Gastroesophageal sphincter (tissue), 4 donors: ENCODE measurements at places on chromosomes 2 and 18.

- no peak for ATAC-seq
Measured at GRCh38 chr18:48800466-48800865, 150.3 kb downstream of the SMAD7 start.

DNA sequence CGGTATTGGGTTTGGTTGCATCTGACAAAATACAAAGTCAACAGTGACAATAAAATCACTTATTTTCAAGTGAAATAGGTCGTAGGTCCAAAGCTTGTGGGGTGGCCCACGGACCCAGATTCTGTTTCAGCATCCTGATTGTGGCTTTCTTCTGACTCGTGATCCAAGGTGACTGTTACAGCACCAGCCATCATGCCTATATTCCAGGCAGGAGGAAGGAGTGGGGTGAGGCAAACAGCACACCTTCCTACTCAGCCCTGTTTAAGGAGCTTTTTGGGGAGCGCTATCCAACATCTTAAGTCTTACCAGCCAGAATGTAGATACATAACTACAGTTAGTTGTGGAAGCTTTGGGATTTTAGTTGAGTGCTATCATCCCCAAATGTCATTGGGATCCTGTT is 8.7 kb upstream of the SNORC start:
- no peak for ATAC-seq

GRCh38 chr18:13989199-13989598 is 73.9 kb upstream of the MC2R start:
- no peak for ATAC-seq

DNA sequence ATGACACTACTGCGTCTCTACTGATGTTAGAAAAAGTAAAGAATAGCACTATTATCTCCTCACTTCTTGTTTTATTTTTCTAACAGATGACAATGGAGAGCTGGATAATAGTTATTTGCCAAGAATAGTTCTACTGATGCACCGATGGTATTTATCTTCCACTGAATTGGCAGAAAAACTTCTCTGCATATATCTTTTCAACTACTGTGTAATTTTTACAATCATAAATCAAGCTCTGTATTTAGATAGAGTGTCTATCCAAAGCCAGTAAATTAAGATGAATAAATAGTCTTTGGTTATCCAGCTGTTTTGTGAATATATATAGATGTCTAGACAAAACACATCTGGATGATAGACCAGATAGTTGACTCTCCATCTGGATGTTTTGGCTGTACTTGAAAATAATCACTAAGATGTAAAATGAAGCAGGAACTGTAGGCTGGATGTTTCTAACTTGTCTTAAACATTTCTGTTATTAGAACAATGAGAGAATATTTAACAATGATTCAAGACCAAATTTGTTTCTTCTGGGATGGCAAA is 40.1 kb downstream of the RASGRP3 start:
- ATAC-seq: no peak

DNA sequence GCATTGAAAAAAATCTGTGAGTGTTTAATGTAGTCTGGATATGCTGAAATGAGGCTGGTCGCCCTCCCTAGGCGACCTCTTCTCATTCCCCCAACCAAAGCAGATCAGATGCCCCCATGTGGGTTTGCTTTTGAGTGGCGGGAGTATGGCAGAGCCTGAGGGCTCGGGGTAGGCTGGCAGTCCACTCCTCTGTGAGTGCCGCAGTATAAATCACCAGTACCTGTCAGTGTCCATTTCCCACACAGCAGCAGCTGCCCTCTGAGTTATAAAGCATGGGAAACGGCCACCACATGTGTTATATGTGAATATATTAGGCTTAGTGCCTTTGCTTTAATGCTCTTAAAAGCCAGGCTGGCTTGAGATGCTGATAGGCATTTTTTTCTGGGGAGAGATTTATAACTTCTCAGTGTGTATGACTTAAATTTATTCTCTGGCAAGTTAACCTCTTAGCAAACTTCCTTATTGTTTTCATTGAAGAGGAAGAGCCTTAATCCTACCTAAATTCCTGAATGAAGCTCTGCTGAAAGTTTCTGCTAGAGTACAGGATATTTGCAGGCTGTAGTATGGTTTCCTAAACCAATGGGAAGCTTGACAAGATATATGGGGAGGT is 3.8 kb downstream of the DCC start:
- no peak for ATAC-seq

DNA sequence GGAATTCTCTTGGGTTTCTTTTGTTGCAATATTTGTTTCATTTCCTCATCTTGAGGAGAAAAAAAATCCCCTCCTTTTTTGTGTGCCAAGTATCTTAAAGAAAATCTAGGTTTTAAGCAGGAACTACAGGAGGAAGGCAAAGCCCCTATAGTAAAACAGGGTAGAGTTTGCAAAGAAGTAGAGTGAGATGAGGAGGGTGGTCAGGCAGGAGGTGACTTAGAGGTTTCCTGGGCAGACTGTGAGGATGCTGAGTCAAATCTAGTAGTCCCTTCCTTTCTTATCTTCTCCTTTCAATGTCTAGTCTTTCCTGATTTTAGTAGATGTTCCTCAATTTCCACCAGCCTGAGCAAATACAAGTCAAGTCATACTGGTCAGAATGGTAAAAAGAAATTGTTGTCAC is 222.5 kb downstream of the PMAIP1 start:
- ATAC-seq: no peak

- no peak for ATAC-seq
Measured at GRCh38 chr2:64780041-64780440, 126.3 kb upstream of the SERTAD2 start.

DNA sequence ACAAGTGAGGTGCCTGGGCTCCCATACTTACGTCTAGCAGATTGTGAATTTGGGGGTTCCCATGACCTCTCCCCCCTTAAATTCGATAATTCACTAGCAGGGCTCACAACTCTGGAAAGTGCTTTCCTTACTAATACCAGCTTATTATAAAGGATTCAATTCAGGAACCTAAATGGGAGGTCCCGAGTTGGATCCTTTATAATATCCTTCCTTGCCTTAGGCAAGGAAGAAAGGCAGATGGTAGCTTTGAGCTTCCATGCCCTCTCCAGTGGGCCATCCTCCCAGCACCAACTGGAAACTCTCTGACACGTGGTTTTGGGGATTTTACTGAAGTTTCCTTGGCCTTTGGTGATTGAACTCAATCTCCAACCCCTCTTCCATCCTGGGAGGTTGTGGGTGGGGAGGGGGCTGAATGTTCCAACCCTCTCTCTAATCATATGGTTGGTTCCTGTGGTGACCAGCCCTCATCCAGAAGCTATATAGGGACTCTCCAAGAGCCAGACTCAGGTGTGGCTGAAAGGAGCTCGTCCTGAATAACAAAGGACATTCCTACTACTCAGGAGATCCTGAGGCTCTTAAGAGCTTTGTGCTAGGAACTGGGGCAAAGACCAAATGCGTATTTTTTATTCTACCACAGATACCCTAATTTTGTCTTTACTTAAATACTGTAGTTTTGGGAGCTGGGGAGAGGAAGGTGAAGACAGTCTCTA is 62.2 kb downstream of the HAUS1 start:
- no peak for ATAC-seq

DNA sequence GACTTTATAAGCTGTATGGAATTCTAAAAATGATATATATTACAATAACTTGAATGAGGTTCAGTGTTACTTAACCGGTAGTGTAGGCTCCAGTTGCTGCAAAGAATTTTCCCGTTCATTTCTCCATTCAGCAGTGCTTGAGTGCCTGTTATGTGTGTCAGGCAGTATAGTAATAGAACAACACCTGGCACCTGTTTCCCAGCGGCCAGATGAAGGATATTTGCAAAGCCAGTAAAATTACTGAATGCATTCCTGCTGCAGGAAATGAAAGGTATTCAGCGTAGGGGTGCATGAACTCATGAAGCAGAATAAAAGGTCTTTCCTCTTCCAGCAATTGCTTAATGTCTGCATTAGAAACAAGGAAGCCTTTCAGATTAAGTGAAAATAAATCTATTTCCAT is 18.8 kb downstream of the YPEL5 start:
- no peak for ATAC-seq

DNA sequence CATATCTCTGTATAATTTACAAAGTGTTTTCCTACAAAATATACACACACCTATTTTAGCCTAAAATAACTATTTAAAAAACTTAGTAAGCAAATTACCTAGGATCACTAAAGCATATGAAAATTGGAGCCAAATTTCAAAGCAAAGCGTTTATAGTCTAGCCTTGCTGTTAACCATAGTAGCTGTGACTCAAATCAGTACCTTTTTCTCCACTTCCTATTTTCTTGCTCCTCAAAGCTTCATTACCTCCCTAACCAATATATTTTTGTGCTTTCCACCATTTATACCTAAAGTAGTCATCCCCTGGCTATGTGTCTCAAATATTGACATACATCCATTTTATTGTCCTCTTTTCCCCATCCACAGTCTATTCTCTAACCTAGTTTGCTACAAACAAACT is 73.1 kb downstream of the ERBB4 start:
- no peak for ATAC-seq

- no peak for ATAC-seq
Measured at GRCh38 chr18:26434887-26435286, 113.5 kb downstream of the KCTD1 start.

GRCh38 chr2:10877651-10878111 is 34.1 kb upstream of the KCNF1 start:
- no peak for ATAC-seq
